Fibroblast of lung (primary cell): ENCODE measurements at places on chromosomes 12 and 14.
A peak's percentile ranks its signal among the peaks of the same experiment; 100 is the strongest.

GRCh38 chr12:67720351-67720856 lies 71.9 kb downstream of the DYRK2 start:
- no peak overlapping the region for H3K4me3 ChIP-seq
- no peaks in the 10 kb centered on the region for H3K36me3 ChIP-seq
- H3K27ac ChIP-seq = no peak overlapping the region
- peak; percentile 80 for DNase-seq

GRCh38 chr14:58752771-58753201 lies 115.0 kb downstream of the DACT1 start:
- H3K36me3 ChIP-seq = no peaks in the 10 kb centered on the region
- H3K27me3 ChIP-seq = no peaks in the 10 kb centered on the region
- no peak overlapping the region for H3K4me3 ChIP-seq

- H3K4me3 ChIP-seq = no peak overlapping the region
- H3K27ac ChIP-seq = no peak overlapping the region
- no peaks in the 10 kb centered on the region for H3K36me3 ChIP-seq
Observed at GRCh38 chr12:115946092-115946491, 331.4 kb downstream of the MED13L start.

- no peaks in the 10 kb centered on the region for H3K27me3 ChIP-seq
- no peak for DNase-seq
- H3K27ac ChIP-seq = no peak overlapping the region
- H3K4me3 ChIP-seq = no peak overlapping the region
- no peaks in the 10 kb centered on the region for H3K36me3 ChIP-seq
Observed at GRCh38 chr12:20181416-20182180, 186.7 kb upstream of the PDE3A start.

- H3K27ac ChIP-seq = no peak overlapping the region
- no peaks in the 10 kb centered on the region for H3K36me3 ChIP-seq
- peaks cover 5% of the 10 kb centered on the region for H3K4me1 ChIP-seq
- no peaks in the 10 kb centered on the region for H3K27me3 ChIP-seq
Observed at GRCh38 chr12:43761500-43761899, 2.7 kb downstream of the IRAK4 start.

DNA sequence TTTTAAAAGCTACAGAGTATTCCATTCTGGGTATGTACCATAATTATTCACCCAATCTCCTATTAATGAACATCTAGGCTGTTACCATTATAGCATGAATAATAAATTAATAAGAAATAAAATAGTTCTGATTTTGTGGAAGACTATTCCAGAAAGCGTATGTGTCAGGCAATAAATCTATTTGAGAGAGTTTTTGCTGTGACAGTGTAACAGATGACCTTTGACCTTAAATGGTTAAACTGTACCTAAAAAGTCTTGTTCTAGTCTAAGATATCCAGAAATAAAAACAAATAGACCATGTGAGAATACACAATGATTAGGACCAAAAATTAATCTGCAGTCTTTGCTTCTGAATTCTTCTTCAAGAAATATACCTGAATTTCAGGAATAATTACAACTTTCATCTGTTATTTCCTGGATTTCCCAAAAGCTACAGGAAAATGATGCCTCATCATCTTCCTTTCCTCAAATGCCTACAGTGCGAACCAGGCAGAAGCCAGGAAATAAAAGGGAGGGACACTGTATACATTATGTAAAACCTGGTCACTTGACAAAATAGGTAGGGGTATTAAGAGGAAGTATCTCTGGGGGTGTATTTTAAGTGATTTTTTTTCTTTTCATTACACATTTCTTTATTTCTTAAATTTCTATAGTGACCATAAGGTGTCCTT lies 7.3 kb downstream of the TM7SF3 start:
- no peaks in the 10 kb centered on the region for H3K36me3 ChIP-seq
- no peaks in the 10 kb centered on the region for H3K27me3 ChIP-seq
- DNase-seq = no peak
- no peak overlapping the region for H3K4me3 ChIP-seq

DNA sequence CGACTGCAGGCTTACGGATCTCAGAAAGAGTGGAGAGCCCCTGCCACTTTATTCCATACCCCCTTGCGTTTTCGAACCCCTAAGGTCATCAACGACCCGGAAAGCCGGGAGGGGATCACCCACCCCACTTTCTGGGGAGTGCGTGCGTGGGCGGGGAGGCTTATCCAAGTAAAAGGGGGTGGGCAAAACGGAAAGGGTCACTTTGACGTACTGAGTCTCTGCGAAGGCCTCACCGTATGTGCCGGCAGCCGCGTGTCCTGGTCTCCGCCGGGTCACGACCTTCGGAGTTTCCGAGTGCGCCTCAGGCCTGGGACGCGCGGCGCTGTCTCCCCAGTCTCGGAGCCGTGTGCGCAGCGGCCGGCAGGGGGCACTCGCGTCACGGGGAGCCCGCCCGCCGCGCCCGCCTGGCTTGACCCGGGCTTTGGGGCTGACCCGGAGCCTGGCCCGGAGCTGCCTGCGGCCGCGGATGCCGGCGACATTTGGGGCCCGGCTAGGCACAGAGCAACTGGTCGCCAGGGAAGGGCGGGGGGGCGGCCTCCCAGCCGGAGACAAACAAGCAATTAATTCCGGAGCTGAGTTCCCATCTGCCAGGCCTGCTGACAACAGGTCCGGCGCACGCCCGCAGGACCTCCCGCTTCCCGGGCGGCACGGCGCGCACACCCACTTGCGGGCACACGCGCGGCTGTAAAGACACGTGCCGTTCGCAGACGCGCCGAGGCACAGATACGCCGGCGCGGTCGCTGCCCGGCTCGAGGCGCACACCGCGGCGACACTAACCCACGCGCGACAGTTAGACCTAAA lies 890 bp upstream of the KIF26A start:
- peak; percentile 6 for DNase-seq
- H3K27ac ChIP-seq = no peak overlapping the region
- no peak overlapping the region for H3K4me3 ChIP-seq
- H3K4me1 ChIP-seq = no peaks in the 10 kb centered on the region
- peaks cover 15% of the 10 kb centered on the region for H3K27me3 ChIP-seq

DNA sequence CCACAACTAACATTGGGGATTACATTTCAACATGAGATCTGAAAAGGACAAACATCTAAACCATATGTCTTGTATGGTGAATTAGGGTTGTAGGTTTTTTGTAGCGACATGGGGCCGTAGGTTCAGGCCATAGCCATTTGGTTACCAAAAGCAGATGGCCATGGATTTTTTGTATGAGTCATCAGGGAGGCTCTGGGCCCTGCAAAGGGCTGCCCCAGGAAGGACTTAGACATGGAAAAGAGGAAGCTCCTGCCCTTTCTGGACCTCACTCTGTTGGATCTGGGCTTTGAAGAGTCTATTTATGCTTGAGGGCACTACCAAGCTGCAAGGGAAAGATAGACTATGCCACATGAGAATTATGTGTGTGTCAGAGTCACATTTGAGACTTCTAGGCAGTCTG lies 89.3 kb upstream of the DHRS4 start:
- H3K4me1 ChIP-seq = no peaks in the 10 kb centered on the region
- H3K4me3 ChIP-seq = no peak overlapping the region
- H3K36me3 ChIP-seq = no peaks in the 10 kb centered on the region
- no peak overlapping the region for H3K27ac ChIP-seq
- no peak for DNase-seq

GRCh38 chr12:110606253-110606611 lies 7.7 kb upstream of the TCTN1 start:
- H3K36me3 ChIP-seq = no peaks in the 10 kb centered on the region
- H3K4me3 ChIP-seq = no peak overlapping the region
- H3K4me1 ChIP-seq = no peaks in the 10 kb centered on the region

DNA sequence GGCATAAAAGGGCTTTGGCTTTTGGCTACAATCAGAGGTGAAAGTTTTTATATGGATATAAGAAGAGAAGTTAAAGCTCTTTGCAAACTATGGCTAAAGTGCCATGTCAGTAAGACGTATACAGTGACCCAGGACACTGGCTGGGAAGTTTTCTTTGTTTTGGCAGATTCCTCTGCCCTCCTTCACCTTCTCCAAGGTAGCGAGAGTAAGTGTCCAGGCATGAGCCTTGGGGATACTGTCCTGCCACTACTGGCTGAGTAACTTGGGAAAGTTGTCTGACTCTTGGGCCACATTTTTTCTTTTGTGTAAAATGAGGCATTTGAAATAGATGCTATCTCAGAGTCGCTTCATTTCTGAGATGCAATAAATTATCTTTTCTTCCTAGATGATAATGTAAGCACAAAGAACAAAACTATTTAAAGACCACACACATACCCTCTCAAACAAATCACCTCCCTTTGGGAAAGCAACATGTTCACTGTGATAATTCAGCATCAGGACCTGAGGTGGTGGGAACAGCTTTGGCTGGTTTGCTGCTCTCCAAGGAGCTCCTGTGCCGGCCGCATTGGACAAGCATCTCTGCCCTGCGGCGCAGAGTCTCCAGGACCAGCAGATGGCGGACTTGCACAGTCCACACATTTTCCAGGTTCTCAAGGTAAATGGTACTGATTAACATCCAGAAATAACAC lies 106.3 kb downstream of the PTCSC3 start:
- H3K36me3 ChIP-seq = no peaks in the 10 kb centered on the region
- no peak overlapping the region for H3K4me3 ChIP-seq
- H3K27ac ChIP-seq = no peak overlapping the region
- H3K27me3 ChIP-seq = no peaks in the 10 kb centered on the region
- H3K4me1 ChIP-seq = peaks cover 3% of the 10 kb centered on the region
- peak; percentile 67 for DNase-seq

GRCh38 chr12:54004841-54005530 lies 3.8 kb upstream of the HOXC8 start:
- H3K36me3 ChIP-seq = no peaks in the 10 kb centered on the region
- H3K4me3 ChIP-seq = no peak overlapping the region
- peaks cover 78% of the 10 kb centered on the region for H3K27me3 ChIP-seq
- no peaks in the 10 kb centered on the region for H3K4me1 ChIP-seq
- H3K27ac ChIP-seq = no peak overlapping the region
- DNase-seq = no peak

GRCh38 chr12:28780096-28780495 lies 369.0 kb upstream of the FAR2 start:
- H3K4me3 ChIP-seq = no peak overlapping the region
- no peaks in the 10 kb centered on the region for H3K4me1 ChIP-seq
- H3K36me3 ChIP-seq = no peaks in the 10 kb centered on the region

- H3K4me3 ChIP-seq = no peak overlapping the region
- H3K27me3 ChIP-seq = no peaks in the 10 kb centered on the region
- DNase-seq = no peak
- H3K27ac ChIP-seq = no peak overlapping the region
- no peaks in the 10 kb centered on the region for H3K36me3 ChIP-seq
- H3K4me1 ChIP-seq = peaks cover 6% of the 10 kb centered on the region
Observed at GRCh38 chr12:118119449-118119879, 15.7 kb upstream of the VSIG10 start.

- no peaks in the 10 kb centered on the region for H3K27me3 ChIP-seq
- H3K27ac ChIP-seq = no peak overlapping the region
- DNase-seq = no peak
Observed at GRCh38 chr14:35414365-35414764, 9.8 kb upstream of the NFKBIA start.

DNA sequence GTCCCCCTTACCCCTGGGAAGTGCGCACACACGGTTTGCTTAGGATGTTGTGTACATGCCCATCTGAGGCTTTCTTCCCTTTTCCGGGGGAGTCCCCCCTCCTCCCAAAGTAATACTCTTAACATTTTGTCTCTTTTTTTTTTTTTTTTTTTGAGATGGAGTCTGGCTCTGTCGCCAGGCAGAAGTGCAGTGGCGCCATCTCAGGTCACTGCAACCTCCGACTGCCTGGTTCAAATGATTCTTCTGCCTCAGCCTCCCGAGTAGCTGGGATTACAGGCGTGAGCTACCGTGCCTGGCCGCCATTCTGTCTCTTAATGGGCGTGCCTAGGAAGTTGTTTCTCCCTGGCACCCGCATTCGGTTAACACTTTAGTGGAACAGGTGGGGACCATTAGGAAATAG lies 4.5 kb upstream of the GMFB start:
- no peaks in the 10 kb centered on the region for H3K36me3 ChIP-seq
- no peak for DNase-seq
- no peak overlapping the region for H3K27ac ChIP-seq

GRCh38 chr12:50505675-50506530 lies 1.1 kb downstream of the DIP2B start:
- H3K4me1 ChIP-seq = no peaks in the 10 kb centered on the region
- no peaks in the 10 kb centered on the region for H3K36me3 ChIP-seq
- DNase-seq = peak; percentile 10

DNA sequence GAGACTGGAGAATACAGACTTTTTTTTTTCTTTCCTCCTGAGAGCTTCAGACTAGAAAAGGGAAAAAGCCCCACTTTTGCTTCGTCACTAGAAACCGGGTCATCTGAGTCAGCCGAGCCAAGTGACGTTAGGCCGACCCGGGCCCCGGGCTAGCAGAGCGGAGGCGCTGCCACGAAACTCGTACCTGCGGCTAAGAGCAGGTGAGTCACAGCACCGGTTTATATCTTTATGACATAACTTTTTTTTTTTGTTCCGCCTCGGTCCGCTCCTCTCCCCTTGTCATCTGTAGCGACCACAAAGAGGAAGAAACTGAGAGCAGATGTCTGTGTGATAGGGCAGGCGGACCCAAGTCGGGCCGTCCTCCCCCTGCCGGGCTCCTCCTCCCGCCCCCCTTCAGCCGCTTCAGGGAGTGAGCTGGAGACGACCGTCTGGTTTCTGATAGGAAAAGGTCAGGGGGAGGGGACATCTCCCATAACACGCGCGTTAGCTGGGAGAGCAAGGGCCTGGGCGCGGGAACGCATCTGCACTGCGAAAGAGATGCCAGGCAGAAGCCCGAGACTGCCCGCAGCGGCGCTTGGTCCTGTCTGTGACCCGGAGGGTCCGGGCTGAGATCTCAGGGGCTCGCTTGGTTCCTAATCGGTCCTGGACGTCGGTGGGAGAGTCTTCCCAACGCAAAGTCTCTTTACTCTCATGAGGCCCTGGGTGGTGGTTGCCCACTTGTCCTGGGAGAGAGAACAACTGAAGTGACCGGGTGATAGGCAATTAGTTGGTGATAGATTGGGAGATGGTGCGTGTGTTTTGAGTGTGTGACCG lies 586 bp downstream of the TTC6 start:
- no peaks in the 10 kb centered on the region for H3K36me3 ChIP-seq
- peak overlapping the region; percentile 24 for H3K4me3 ChIP-seq
- no peak overlapping the region for H3K27ac ChIP-seq
- peak; percentile 22 for DNase-seq
- H3K4me1 ChIP-seq = no peaks in the 10 kb centered on the region

- H3K27ac ChIP-seq = no peak overlapping the region
- H3K4me3 ChIP-seq = no peak overlapping the region
- H3K27me3 ChIP-seq = no peaks in the 10 kb centered on the region
Observed at GRCh38 chr12:90854136-90854689, 100.8 kb downstream of the CCER1 start.

GRCh38 chr12:51744235-51744634 lies 104.3 kb downstream of the FIGNL2 start:
- no peak overlapping the region for H3K27ac ChIP-seq
- no peak for DNase-seq
- no peaks in the 10 kb centered on the region for H3K4me1 ChIP-seq
- no peaks in the 10 kb centered on the region for H3K36me3 ChIP-seq
- H3K4me3 ChIP-seq = no peak overlapping the region

DNA sequence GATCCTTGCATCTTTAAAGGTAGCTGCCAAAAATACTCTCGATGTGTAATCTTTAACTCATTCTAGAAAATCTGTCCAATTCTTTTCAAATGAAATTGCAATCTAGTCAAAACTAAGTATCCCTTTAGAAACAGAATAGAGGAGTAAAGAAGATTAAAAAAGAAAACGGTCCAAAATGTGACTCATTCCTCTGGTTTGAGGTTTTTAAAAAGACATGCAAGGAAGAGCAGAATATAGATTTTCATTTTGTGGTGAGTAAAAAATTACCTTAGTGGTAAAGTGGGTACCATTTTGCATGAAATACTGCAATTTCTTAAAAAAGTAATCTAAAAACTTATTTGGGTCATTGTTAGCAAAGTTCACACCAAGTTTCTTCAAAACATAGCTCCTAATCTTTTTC lies 108.4 kb downstream of the BRMS1L start:
- no peak overlapping the region for H3K4me3 ChIP-seq
- H3K4me1 ChIP-seq = no peaks in the 10 kb centered on the region
- H3K36me3 ChIP-seq = no peaks in the 10 kb centered on the region
- no peak overlapping the region for H3K27ac ChIP-seq
